Fibroblast of skin of scalp (primary cell): ENCODE measurements at places on chromosomes 7 and 10.
A peak's percentile ranks its signal among the peaks of the same experiment; 100 is the strongest.

DNA sequence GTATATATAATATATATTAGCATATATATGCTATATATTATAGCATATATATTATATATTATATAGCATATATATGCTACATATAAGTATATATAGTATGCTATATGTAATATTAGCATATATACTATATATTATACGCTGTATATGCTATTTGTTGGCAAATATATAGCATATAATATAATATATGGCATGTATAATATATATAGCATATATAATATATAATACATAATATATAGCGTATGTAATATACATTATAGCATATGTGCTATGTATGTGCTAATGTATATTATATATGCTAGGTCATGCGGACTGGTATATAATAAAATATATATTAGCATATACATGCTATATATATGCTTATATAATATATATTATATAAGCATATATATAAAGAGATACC is 72.8 kb downstream of the KMT2E start:
- DNase-seq: no peak

DNA sequence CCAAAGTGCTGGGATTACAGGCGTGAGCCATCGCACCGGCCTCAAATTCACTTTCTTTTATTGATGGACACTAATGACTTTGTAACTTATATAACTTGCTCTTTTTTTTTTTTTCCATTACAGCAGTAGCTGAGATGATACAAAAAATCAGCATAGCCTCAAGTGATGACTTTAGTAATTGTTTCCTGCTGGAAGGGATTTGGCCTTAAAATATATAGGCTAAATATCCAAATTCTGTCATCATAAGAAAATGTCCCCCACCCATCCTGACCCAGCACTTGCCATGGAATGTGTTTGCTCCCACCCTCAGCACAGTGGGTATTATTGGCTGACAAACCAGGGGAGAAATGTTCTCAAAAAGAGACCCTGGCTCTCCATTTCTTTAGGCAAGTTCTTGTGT is 1264.1 kb upstream of the AUTS2 start:
- DNase-seq: no peak

DNA sequence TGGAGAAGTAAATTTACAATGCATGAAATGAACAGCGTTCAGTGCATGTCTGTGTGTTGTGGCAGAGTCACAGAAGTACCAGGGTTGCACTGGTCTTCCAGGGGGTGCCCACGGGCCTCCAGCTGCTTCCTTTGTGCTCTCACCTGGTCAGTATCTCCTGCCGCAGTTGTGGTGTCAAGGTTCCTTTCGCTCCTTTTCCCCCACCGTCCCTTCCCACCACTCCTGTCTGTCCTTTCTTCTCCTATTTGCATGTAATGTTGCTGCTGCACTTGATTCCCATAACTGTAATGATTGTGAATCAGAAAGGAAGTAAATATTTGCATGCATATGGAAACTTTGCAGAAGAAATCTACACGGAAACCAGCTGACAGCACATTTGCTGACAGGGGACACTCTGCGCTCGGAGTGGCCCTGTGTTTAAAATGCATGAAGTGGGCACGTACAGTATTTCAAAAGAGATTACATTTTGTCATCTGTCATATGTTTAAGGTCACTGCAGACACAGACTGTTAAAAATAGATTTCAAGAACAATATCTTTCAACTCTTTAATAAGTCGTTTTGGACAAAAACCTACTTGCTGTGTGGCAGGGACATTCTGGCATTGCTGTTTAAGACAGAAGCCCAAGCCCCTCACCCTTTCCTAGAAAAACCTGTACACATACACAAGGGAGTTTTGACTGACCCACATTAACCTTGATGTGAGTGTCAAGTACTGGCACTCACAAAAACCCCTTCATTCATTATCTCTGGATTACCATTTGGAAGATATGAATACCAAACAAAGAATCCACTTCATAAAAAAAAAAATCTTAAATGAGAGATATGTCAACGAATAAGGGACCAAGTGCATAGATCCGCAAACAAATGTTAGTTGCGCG is 336.7 kb upstream of the KLF6 start:
- no peak for DNase-seq

GRCh38 chr7:43199371-43200160 is 87.1 kb downstream of the HECW1 start:
- peak; percentile 78 for DNase-seq

DNA sequence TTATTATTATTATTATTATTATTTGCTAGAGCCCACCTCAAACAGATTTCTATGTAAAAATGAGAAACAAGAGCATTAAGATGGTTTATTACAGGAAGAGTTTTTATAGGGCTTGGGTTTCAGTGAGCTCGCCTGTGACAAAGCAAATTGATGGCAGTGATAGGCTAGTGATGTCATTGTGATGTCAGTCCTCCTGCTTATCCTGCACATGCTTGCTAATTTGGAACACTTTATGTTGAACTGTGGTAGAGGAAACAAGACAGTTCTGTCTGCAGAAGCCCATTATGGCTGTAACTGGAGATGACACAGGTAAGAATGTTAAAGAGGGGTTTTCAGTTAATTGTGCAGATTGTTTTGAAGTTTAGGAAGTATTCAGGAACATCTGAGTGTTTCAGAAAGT is 68.3 kb downstream of the CREM start:
- DNase-seq: no peak

DNA sequence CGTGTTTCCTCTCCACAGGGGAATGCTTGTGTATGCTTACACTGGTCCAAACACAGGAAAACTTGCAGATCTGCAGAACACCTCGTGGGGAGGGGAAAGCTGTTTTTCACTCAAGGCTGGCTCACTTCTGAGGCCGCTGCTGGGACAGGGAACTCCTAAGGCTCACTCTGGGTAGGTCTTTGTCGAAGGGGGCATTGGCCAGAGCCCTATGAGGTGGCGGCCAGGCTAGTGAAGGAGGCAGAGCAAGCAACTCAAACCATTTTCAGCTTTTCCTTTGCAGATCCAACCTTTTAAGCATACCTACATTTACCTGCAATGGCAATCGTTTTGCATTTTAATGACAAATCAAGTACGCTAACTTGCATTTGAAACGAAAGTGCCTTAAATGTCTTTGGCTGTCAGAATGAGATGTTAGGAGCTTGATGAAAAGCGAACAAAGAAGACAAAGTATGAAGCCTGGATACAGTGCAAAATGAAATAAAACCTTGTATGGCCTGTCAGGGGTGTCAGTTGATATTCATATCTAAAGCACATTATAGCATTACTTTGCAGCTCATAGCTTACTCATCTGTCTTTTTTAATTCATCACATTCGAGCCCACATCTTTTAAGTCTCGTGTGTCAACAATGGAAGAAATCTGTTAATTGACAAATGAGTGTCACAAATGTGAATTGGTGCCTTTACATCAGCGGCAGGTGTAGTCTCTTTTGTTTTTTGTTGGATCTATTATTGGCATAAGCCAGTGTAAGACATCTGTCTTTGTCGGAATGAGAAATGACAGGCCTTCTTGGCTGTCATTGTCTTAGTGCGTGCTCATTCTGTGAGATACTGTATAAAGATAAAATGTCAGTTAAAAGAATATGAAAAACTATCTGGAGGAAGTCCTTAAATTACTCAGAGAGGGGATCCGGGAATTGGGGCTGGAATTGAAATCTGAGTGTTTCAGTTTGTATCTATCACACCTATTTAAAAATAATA is 30.5 kb downstream of the LRMDA start:
- DNase-seq: no peak

- no peak for DNase-seq
Observed at GRCh38 chr10:11876324-11876723, 53.2 kb downstream of the PROSER2 start.

DNA sequence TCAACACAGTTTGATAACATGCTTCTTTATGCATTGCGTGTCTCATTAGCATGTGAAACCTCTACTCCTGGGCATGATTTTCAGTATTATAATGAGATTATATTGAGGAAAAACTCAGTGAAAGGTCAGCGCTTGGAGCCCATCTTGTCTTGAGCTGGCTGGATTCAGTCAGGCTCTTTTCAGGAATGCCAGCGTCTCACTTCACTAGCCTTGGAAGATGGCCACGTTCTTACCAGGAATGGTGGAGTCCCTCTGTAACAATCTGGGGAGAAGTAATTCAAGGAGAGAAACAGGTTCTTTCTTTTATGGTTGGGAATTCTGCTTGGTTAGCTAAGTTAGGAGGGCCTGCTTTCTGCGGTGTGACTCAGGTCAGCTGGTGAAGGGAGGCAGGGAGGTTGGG is 241.0 kb downstream of the GALNT17 start:
- DNase-seq: no peak

GRCh38 chr7:85630904-85631600 is 444.2 kb upstream of the SEMA3D start:
- no peak for DNase-seq

GRCh38 chr7:83599131-83599530 is 49.8 kb downstream of the SEMA3E start:
- DNase-seq: no peak

- no peak for DNase-seq
Observed at GRCh38 chr7:21675255-21675654, 132.4 kb downstream of the DNAH11 start.

DNA sequence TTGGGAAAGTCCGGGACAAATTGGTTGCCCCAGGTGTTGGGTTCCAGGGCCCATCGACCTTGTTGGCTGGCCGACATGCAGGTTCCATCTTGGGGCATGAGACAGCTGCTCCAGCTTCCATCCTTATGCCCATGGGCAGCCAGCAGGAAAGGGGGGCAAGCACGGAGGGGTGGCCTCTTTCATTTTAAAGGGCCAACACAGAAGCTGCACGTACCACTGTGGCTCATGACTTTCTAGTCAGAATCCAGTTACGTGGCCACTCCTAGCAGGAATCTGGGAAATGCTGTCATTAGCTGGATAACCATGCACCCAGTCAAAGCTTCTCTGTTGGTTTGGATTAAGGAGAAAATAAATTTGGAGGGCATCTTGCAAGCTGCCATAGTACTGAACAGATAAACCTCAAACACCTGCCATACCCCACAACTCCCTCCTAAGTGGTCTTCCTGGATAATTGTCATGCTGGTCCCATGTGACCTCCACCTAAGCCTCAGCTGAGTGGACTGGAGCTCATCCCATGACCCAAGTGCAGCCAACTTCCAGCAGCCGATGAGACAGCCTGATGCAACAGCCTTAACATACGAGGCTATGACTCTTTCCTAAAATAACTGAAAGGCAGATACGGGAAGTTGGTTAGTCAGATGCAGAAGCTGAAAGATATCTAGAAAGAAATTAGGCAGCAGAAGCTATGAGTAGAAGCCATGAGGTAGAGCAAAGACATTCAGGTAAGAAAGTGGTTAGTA is 21.4 kb upstream of the GSDME start:
- peak; percentile 88 for DNase-seq

DNA sequence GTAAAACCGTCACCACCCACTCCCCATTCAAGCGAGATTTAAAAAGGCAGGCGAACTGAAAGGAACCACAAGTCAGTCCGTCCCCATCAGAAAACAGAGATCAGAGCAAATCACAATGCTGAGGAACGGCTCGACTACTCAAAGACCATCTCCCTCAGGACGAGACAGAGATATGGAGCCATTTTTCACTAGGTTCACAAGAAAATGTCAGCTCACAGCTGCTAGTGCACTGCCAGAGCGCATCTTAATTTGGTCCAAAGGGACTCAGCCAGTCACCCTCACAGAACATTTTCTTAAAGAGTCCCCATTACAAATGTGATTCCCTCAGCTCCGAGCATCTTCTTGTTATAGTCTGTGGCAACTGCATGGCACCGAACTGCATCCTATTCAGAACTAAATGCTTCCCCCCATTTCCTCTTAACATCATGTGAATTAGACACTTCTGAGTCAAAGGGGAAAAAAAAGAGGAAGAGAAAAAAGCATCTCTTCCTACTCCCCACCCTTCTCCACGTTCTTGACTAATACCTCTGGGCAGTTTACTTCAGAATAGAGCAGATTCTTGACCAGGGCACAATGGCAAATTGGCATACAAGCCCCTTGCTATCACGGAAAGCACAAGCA is 683.9 kb downstream of the MAGI2 start:
- no peak for DNase-seq

- peak; percentile 28 for DNase-seq
Observed at GRCh38 chr10:22148961-22149360, 68.9 kb downstream of the EBLN1 start.

- DNase-seq: peak; percentile 54
Observed at GRCh38 chr10:33279276-33279675, 55.2 kb downstream of the NRP1 start.

GRCh38 chr7:102992938-102993717 is 80.3 kb downstream of the LRRC17 start:
- DNase-seq: peak; percentile 60

DNA sequence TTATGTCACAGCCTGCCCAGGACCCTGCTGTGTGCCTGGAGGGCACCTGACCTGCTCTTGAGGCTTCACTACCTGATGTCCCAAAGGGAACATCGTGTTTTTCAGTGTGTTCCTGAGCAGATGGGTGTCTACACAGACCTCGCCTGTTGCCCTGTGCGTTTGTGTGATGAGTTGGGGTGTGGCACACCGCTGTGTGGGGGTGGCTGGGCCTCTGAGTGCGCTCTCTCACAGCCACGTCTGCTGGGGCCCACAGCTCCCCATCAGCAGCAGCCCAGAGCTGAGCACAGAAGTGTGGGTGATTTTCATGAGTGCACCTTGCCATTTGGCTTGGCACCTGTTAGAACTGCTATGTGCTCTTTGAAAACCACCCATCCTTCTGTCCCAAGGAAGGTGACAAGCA is 121.5 kb downstream of the NKX6-2 start:
- no peak for DNase-seq

DNA sequence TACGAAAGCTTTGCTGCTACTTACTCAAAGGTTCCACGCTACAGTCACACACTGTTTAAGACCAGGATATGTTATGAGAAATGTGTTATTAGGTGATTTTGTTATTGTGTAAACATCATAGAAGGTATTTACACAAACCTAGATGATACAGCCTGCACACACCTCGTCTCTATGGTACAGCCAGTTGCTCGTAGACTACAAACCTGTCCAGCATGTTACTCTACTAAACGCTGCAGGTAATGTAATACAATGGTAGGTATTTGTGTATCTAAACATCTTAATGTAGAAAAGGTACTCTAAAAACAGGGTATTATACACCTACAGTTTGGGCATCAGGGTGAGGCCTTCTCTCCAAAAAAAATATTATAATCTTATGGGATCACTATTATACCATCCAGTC is 181.2 kb downstream of the MYOF start:
- DNase-seq: no peak

DNA sequence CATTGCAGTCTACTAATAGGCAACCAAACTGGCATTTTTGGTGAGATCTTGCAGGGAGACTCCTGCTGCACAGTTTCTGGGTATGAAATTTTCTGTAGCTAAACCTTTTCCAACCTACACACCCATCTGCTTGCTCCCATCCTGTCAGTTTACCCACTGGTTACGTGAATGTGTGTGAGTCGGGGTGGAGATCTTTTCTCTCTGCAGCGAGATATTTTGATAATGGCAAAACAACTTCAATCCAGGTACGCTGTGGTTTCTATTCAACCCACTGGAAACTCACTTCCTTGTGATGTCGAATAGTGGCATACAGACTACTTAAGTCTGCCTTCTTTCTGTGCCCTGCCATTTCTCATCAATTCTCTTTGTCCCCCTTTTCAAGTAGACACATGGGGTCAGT is 4.5 kb downstream of the PLEKHA1 start:
- no peak for DNase-seq

- no peak for DNase-seq
Observed at GRCh38 chr10:91555455-91555854, 77.4 kb downstream of the PPP1R3C start.
